ENCODE measurements at places on chromosomes 4 and X.

GRCh38 chrX:40096395-40097091 is 1.2 kb downstream of the BCOR start:
- DNase-seq, result peak; percentile 22

GRCh38 chrX:20147561-20147960 is 5.9 kb upstream of the EIF1AX start:
- DNase-seq, result no peak

GRCh38 chr4:151992332-151993154 is 231.7 kb upstream of the GATB start:
- no peak for DNase-seq

DNA sequence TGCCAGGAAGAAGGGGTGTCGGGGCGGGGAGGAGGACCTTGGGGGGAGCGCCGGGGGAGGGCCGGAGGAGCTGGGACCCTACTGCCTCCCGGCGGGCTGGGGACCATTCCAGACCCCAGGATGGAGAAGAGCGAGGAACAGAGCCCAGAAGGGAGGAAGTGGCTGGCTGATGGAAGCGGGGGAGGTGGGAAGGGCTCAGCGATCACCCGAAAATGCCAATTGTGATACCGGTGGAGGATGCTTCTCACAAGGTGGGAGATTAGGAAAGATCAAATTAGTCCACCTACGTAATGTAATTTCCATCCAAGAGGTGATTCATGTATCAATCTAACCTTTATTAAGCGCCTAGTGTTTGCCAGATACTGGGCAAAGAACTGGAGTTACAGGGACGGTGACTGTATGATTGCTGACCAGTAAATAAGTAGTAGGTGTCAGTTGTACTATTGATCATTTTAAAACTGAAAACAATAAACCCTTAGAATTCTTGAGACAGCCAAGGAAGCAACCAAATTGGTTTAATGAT is 452 bp upstream of the RAI2 start:
- no peak for DNase-seq

DNA sequence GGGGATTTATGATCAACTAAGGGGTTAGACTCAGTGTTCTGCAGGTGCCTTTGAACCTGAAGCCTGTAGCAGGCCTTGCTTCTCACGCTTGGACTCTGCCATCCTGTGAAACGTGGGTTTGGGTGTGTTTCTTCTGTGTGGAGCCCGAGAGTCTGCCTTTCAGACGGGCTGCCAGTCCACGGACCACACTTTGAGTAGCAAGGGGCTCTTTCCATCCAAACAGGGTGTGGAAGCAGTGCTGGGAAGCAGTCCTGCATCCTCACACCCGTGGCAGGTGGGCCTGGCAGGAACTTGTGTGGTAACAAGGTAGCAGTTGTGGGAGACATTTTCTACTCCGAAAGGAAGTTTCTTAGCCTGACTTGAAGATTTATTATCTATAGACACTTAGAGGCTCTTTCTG is 22.7 kb downstream of the RGS12 start:
- DNase-seq, result no peak

- DNase-seq, result peak; percentile 14
Observed at GRCh38 chr4:25888781-25889180, 25.2 kb upstream of the SMIM20 start.

GRCh38 chrX:110226931-110227330 is 91.0 kb downstream of the AMMECR1 start:
- DNase-seq, result no peak

- DNase-seq, result no peak
Observed at GRCh38 chrX:83004012-83004411, 504.1 kb upstream of the POU3F4 start.
